Spinal cord (tissue), 10 donors: ENCODE measurements at places on chromosomes 3 and 15. TPM values are rescaled to one million over a fixed set of nuclear protein-coding genes. Genes with fewer than 3 reads are reported as not detected.

The RBP2 gene
- total RNA-seq: not detected

DNA sequence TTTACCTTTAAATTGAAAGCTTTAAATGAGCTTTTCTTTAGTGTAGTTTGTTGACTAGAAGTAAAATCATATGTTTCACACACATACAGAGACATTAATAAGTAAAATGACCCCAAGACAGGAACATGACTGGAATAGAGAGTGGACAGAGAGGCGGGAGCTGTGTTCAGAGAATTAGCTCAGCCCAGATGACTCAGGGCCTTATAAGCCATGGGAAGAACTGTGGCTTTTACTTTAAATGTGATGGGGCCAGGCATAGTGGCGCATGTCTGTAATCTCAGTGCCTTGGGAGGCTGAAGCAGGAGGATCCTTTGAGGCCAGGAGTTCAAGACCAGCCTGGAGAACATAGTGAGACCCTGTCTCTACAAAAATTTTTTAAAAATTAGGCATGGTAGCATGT lies 26.7 kb downstream of the SACM1L start:
- H3K27me3 ChIP-seq: no peaks in the 10 kb centered on the region
- H3K36me3 ChIP-seq: peaks cover 17% of the 10 kb centered on the region
- no peak overlapping the region for H3K27ac ChIP-seq
- H3K4me1 ChIP-seq: no peaks in the 10 kb centered on the region
- DNase-seq: no peak
- H3K4me3 ChIP-seq: no peak overlapping the region

- H3K27me3 ChIP-seq: no peaks in the 10 kb centered on the region
- H3K4me1 ChIP-seq: no peaks in the 10 kb centered on the region
- H3K4me3 ChIP-seq: no peak overlapping the region
These were observed 776.2 kb downstream of the FHIT start for GRCh38 chr3:60475096-60475495.

The GPR149 gene
- 12.7 TPM for total RNA-seq

DNA sequence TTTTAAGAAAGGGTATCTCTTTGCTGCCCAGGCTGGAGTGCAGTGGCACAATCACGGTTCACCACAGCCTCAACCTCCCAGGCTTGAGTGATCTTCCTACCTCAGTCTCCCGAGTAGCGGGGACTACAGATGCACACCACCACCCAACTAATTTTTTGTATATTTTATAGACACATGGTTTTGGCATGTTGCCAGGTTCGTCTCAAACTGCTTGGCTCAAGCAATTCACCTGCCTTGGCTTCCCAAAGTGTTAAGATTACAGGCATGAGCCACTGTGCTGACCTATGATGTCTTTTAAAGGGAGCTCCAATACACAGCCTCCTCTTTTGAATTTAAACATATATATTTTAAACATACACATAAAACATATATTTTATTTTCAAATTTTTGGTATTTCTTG lies 60.9 kb downstream of the SLC9C1 start:
- H3K4me1 ChIP-seq: no peaks in the 10 kb centered on the region
- H3K27me3 ChIP-seq: no peaks in the 10 kb centered on the region
- DNase-seq: no peak
- no peaks in the 10 kb centered on the region for H3K36me3 ChIP-seq

The STRIT1 gene
- 0.59 TPM for total RNA-seq

GRCh38 chr3:22361521-22361920 lies 610.5 kb upstream of the ZNF385D start:
- DNase-seq: no peak
- no peak overlapping the region for H3K4me3 ChIP-seq
- no peaks in the 10 kb centered on the region for H3K4me1 ChIP-seq
- H3K27me3 ChIP-seq: no peaks in the 10 kb centered on the region
- no peak overlapping the region for H3K27ac ChIP-seq

- H3K4me1 ChIP-seq: no peaks in the 10 kb centered on the region
- no peaks in the 10 kb centered on the region for H3K36me3 ChIP-seq
- no peak overlapping the region for H3K27ac ChIP-seq
- no peak overlapping the region for H3K4me3 ChIP-seq
These were observed 591.1 kb downstream of the GBE1 start for GRCh38 chr3:81170298-81170697.

The ANKUB1 gene
- total RNA-seq: 3.3 TPM

The ARGFX gene
- total RNA-seq: not detected

DNA sequence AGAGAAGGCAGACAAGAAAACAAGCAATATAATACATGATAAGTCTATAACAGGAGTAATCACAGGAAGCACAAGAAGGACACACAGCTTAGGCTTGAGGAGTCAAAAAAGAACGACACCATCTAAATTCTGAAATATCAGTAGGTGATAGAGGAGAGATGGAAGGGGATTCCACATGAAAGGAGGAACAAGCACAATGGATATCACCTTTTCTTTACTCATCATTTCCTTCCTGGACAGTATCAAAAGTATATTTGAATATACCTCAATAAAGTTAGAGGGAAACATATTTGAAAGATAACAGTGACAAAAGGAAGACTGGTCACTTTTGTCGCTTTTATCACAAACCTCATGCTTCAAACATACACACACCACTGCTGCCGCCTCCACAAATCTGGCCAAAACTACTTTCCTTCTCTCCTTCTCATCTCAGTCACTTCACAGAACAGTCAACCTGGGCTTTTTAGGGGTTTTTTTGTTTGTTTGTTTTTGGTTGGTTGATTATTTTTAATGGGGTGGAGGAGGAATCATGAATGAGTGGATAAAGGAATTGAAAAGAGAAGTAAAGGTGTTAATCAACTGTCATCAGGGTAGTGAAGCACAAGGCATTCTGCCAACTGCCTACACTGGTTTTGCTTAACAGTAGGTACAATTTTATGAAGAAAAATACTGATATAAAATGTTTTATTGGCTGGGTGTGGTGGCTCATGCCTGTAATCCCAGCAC lies 18.5 kb downstream of the DENND4A start:
- H3K4me1 ChIP-seq: no peaks in the 10 kb centered on the region
- H3K27ac ChIP-seq: no peak overlapping the region
- H3K27me3 ChIP-seq: no peaks in the 10 kb centered on the region
- H3K36me3 ChIP-seq: no peaks in the 10 kb centered on the region
- H3K4me3 ChIP-seq: no peak overlapping the region

GRCh38 chr3:3301476-3301875 lies 122.0 kb upstream of the CRBN start:
- H3K4me1 ChIP-seq: no peaks in the 10 kb centered on the region
- H3K27ac ChIP-seq: no peak overlapping the region
- H3K4me3 ChIP-seq: no peak overlapping the region
- no peaks in the 10 kb centered on the region for H3K27me3 ChIP-seq

DNA sequence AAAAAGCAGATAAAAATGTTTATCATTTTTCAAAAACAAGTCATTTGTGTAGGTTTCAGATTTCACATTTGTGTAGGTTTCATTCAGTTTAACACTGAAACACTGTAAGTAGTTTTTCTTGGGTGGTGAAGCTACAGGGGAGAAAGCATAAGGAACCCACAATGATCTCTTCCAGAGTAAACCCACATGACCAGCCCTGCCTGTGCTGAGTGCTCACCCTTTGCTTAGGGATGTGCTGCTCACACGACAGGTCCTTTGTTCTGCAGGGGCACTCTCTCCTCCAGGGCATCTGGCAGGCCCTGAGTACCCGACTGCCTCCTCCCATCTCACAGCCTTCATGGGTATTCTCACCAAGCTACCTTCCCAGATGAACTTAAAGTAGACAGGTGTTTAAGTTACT lies 28.9 kb downstream of the ZXDC start:
- H3K36me3 ChIP-seq: peaks cover 44% of the 10 kb centered on the region
- no peaks in the 10 kb centered on the region for H3K27me3 ChIP-seq
- no peak overlapping the region for H3K4me3 ChIP-seq
- H3K4me1 ChIP-seq: peaks cover 2% of the 10 kb centered on the region
- H3K27ac ChIP-seq: no peak overlapping the region

The LRRC49 gene
- total RNA-seq: 92.5 TPM

The NR1I2 gene
- 0.50 TPM for total RNA-seq

DNA sequence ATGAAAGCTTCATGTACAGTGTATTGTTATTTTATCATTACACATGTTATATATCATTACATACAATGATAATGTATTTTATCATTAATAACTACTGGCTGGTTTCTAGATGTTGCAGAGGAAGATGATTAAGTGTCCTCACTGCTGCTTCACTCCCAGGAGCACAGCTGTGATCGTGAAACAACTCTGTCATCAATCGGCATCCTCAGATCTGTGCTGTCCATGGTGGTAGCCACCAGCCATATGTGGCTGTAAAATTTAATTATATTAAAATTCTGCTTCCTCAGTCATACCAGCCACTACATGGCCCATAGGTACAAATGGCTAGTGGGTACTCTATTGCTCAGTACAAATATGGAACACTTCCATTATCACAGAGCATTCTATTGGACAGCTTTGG lies 379.4 kb upstream of the CFAP20DC start:
- no peak overlapping the region for H3K27ac ChIP-seq
- no peak overlapping the region for H3K4me3 ChIP-seq
- H3K4me1 ChIP-seq: no peaks in the 10 kb centered on the region
- no peak for DNase-seq

The MYZAP gene
- 2.4 TPM for total RNA-seq

DNA sequence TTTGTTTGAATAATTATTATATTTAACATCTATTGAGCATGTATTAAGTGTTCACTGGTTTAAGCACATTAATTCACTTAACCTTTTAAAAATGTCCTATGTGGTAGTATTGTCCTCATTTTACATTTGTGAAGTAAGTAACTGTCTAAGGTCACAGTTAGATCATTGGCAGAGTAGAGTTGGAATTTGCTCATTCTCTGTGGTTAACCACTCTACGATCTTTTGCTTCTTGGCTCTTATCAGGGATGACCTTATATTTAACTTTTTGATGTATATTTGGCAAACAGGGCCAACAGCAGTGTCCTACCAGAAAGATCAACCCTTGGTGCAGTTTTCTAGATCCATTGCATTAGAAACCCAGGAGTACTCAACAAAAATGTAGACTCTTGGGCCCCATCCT lies 34.0 kb downstream of the PXK start:
- H3K27me3 ChIP-seq: no peaks in the 10 kb centered on the region
- DNase-seq: no peak
- H3K27ac ChIP-seq: no peak overlapping the region

The CASR gene
- 0.89 TPM for total RNA-seq
